NCI-H1105 (cell line): ENCODE measurements at places on chromosomes 3 and 15.

DNA sequence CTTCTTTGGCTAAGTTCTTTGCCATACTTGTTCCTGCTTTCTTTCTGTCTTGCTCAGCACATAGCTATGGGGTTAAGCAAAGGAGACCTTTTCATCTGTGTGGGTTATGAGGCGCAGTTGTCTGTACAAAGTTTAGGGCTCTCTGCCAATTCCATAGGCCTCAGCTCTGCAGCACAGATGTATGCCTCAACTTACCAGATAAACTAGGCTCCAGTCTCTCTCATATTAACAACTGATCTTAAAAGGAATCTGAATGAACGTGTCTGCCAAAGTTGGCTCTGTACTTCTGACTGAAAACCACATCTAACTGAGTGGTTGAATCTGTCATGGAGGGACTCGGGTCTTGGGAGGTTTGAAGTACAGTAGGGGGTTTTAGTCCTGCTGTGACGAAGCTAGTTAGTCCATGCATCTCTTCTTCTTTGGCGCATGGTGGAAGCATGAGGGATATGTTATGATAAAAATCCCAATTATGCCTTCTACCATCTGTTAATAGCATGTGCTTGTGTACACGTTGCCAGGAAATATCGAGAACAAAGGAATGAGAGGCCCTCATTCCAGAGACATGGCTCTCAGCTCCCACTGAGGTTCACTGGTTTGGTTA is 114.6 kb upstream of the TSC22D2 start:
- DNase-seq, result no peak

DNA sequence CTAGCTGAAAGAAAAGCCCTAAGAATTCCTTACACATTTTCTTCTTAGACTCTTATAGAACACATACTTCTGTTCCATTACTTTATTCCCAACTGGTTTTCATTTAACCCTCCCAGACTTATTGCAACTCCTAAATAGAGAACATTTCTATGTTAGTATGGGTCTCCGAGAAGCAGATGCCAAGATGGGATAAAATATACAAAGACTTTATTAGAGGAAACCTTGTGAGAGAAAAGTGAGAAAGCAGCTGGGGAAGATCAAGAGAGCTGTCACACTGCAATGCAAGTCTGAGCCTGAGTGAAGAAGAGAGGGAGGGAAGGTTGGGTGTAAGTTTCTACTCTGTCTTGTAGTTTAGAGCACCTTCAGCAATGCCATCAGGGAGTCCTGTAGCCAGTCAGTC is 979.3 kb downstream of the IGSF11 start:
- DNase-seq, result no peak

DNA sequence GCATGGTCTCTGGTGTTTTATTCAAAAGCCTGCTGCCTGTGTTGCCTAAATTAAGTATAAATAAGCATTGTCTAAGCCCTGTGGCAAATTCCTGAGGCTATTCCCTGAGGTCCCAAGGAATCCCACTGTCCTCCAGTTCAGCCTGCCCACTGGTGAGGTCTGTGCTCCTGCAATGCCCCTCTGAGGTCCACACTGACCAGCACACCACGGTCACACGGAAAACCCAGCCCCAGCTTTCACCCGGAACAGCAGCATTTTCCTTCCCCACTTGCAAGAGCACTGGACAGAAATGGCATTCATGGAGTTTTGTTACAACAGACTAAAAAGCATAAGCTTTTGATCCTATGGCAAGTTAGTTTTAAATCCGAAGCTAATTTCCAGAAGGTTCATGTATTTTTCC is 234.0 kb downstream of the KLF13 start:
- no peak for DNase-seq

GRCh38 chr3:147393261-147393942 is 12.9 kb downstream of the ZIC4 start:
- DNase-seq, result peak; percentile 67

DNA sequence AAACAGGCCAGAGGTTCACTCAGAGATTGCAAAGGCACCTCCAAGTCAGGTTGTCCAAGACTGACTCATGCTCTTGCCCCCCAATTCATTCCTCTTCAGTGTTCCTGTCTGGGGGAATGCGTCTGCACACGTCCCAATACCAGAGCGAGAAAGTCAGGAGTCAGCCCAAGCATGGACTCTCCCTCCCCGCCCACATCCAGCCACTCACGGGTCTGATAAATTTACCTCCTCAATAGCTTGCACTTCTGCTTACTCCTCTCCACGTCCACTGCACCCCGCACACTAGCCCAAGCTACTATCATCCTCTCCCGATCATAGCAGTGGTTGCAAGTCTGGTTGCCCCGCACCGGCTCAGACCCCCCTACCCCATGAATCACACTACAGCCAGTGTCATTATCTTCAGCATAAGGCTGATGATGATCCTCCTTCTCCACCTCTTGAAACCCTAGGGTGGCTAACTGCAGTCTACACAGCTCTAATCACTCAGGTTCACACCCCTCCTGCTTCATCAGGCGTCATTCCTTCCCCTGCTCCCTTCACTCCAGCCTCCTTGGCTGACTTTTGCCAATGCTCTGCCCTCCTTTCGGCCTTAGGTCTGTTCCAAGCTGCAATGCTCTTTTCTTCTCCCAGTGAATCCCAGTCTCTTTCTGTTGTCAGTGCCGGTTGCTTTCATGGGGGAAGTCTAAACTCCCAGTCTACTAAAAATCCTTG is 27.6 kb upstream of the MYO1E start:
- no peak for DNase-seq
